ENCODE measurements at places on chromosomes 1 and 21. TPM values are rescaled to one million over a fixed set of nuclear protein-coding genes. Genes with fewer than 3 reads are reported as not detected.

DNA sequence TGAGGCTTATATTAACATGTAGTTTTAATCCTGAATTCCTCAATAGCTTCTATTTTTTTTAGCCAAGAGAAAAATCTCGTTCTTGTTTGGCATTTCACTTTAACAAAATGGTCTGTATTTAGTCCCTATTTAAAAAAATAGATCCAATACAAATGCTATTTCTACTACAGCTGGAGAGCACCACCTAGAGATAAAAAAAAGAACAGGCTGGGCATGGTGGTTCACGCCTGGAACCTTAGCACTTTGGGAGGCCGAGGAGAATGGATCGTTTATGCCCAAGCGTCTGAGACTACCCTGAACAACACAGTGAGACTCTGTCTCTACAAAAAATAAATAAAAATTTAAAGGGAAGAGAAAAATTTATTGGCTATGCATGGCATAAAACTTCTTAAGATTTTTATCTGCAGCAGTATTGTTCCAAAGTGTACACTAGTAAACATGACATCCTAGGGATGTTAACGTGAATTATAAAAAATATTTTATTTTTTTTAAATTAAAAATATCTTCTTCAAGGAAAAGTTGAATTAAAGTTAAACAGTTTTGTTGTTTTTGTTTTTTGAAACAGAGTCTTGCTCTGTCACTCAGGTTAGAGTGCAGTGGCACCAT is 4.4 kb downstream of the ST7L start:
- no peak for DNase-seq

DNA sequence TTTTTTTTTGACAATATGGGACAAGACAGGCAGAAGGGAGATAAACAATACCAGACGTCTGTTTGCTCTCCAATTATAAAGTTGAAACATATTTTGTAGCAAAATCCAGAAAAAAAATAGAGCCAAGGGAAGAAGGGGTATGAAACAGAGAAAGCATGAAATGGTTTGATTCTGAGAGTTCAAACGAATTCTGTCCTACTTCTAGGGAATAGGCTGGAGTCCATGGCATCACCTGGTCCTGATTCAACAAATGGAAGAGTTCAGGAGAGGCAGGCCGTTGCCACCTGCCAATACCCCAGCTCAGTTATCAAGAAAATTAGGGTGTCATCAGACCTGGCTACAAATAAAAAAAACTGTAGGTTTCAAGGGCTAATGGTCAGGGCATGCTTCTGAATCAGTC is 71.8 kb downstream of the CLSTN1 start:
- DNase-seq = no peak

The SLC30A10 gene
- 0.20 TPM for total RNA-seq

DNA sequence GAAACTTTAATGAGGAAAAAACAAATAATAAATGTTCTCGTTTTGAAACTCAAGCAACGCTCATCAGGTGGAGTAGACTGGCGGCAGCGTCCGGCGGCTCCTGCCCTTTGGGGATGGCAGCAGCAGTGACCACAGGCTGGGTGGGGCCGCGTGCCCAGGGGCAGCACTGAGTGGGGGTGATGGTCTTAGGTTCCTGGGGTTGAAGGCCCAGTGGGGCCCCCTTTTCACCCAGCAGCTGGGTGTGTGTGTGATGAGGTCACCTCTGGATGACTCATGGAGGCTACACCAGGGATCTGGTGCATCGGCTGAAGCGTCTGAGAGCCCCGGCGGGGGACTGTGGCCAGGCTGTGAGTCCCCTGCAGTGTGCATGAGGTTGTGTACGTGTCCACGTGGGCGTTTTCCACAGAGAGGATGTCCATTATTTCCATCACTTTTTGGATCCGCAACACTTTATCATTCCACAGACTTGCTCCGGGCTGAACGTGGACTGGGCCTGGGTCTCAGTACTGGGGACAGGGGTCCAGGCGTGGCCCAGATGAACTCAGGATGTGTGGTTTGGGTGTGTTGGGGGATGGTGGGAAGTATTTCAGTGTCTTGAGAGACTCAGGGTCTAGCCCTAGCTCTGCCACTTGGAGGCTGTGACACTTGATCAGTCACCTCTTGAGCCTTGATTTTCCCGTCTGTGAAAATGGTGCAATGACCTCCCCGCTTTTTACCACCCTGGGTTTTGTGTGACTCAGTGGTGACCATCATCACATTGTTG is 25.6 kb downstream of the LDLRAP1 start:
- no peak for DNase-seq

GRCh38 chr21:16353764-16354163 is 624.0 kb downstream of the USP25 start:
- DNase-seq = no peak

The LEFTY1 gene
- total RNA-seq = 102 TPM

GRCh38 chr1:207428783-207429182 is 25.3 kb upstream of the CR2 start:
- no peak for DNase-seq

GRCh38 chr1:199858171-199858570 is 169.3 kb upstream of the NR5A2 start:
- no peak for DNase-seq
